ENCODE measurements at places on chromosomes 13 and 19.

DNA sequence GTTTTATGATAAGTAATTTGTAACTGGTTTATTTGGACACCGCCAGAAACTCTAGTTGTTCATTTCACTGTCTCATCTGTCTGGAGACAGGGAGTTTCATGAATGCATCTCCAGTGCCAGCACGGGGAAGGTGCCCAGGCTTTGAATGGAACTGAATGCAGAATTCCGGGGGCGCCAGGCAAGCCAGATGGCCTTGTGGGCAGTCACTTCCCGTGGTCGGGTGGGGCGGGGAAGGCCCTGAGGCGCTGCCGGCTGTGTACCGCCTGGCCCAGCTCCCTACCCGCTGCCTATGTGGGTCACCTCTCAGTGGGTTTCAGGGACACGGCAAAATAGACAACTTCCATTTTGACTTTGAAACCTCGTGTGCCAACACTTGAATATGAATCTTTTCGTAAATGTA is 28.8 kb upstream of the MCF2L start:
- DNase-seq, result no peak

DNA sequence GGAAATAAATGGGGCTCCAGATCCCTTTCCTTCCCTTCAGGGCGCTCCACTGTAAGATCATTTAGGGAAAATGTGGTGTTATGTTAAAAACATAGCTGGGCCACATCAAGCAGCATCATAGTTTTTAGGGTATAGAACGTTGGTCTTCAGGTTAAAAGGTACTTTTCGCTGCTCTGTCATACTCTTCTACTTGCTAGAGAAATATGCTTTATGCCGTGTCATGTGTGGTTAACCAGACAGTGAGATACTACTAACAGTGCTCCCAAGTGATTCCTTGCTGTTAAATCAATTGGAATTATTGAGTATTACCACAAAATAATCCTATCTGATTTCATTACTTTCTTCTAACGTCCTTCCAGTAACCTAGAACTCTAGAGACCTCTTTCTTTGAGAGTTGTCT is 1.1 kb upstream of the NDFIP2 start:
- no peak for DNase-seq

DNA sequence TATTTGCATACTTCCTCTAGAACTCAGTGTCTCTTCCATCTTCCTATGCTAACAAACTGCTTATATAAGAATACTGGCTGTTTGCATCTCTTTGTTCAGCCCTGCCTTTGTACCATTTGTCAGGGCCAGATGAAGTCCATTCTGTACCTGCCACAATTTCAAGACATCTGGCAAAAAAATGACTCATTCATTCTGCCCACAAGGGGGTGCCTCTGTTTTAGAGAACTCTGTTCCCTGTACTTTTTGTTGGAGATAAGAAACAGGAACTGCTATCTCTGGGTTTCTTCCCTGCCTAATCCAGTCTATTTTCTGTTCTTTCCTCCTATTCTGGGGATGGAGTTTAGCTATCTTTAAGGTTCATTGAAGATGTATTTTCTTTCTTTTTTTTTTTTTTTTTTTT is 23.0 kb downstream of the ZNF568 start:
- DNase-seq, result no peak

DNA sequence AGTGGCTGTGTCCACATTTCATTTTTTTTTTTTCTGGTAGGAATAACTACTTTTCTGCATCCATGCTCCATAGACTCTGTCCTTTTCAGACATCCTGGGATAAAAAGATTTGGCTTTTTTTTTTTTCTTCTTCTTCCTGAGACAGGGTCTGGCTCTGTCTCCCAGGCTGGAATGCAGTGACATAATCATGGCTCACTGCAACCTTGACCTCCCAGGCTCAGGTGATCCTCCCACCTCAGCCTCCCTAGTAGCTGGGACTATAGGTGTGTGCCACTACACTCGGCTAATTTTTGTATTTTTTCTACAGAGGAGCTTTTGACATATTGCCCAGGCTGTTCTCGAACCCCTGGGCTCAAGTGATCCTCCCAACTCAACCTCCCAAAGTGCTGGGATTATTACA is 4.1 kb upstream of the ICAM3 start:
- no peak for DNase-seq

GRCh38 chr13:85729296-85729695 is 69.9 kb downstream of the SLITRK6 start:
- no peak for DNase-seq

GRCh38 chr13:32278426-32278825 is 36.7 kb downstream of the ZAR1L start:
- no peak for DNase-seq

GRCh38 chr19:52722062-52723003 is 12.5 kb downstream of the ZNF611 start:
- no peak for DNase-seq
